A549 treated with GW870086 at 1 μM for 4 hours (cell line): ENCODE measurements at places on chromosomes 2 and 18. TPM values are rescaled to one million over a fixed set of nuclear protein-coding genes. Genes with fewer than 3 reads are reported as not detected.

SPRED2 gene
- total RNA-seq = 29.8 to 37.6 TPM (median 34.2 TPM) in 5 replicates

DSC3 gene
- 1.2 to 1.7 TPM (median 1.5 TPM) in 5 replicates for total RNA-seq

NEMP2 gene
- total RNA-seq = 5.1 to 9.4 TPM (median 7.9 TPM) in 5 replicates

DSC2 gene
- total RNA-seq = 0.65 to 1.3 TPM (median 1.1 TPM) in 5 replicates

CNTNAP5 gene
- total RNA-seq = not detected in 5 replicates

C2orf15 gene
- 0.25 to 0.71 TPM (median 0.47 TPM) in 5 replicates for total RNA-seq

OBSL1 gene
- total RNA-seq = 16.6 to 22.3 TPM (median 20.4 TPM) in 5 replicates

HRH4 gene
- total RNA-seq = not detected in 5 replicates

PDE6D gene
- total RNA-seq = 17.0 to 24.3 TPM (median 23.8 TPM) in 5 replicates

SLC14A1 gene
- total RNA-seq = not detected in 5 replicates

MLPH gene
- total RNA-seq = 236 to 318 TPM (median 297 TPM) in 5 replicates

FAM228A gene
- total RNA-seq = not detected in 5 replicates

HOXD1 gene
- 0.10 to 0.22 TPM (median 0.20 TPM) in 4 of 5 replicates, not detected in the other for total RNA-seq

RAMP1 gene
- not detected in 5 replicates for total RNA-seq

PROC gene
- total RNA-seq = 4.0 to 4.6 TPM (median 4.2 TPM) in 5 replicates
